ENCODE measurements at places on chromosomes 2 and 18. TPM values are rescaled to one million over a fixed set of nuclear protein-coding genes. Genes with fewer than 3 reads are reported as not detected.

GAD1 gene
- total RNA-seq = 2.2 TPM

CD226 gene
- 0.23 TPM for total RNA-seq

ALK gene
- total RNA-seq = not detected

FBXO15 gene
- 0.41 TPM for total RNA-seq

TUBB8B gene
- not detected for total RNA-seq

DNA sequence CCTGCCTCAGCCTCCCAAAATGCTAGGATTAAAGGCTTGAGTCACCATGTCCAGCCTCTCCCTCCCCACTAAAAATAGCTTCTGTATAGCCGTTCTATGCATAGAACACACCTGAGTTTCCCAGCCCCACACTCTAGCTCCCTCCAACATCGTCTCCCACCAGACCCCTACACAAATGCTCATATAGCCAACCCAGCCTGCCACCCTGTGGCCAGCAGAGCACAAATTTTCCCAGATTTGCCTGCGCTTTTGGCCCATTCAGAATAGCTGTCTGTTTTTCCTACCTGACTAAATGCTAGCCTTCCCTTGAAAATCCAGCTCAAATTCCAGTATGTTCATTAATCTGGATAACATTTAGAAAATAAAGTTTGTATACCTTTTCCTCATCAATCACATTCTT is 22.8 kb downstream of the TRABD2A start:
- DNase-seq = no peak

GRCh38 chr2:98932778-98933343 is 3.2 kb downstream of the CRACDL start:
- no peak for DNase-seq

GRCh38 chr2:102764083-102764482 is 2.3 kb downstream of the TMEM182 start:
- no peak for DNase-seq

DNA sequence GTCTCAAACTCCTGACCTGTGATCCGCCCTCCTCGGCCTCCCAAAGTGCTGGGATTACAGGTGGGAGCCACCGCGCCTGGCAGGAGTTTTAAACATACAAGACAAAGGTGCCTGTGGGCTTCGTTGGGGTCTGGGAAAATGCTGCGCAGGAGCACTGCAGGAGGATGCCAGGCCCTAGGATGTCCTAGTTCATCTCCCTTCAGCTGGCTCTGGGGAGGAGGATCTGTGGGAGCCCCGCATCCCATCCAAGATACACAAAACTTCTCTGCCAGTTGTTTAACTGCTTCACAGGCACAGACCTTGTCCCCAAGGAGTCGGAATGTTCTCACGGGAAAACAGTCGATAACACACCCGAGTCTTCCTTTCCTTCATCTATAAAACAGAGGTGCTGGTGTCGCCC is 89.1 kb downstream of the POLR1A start:
- no peak for DNase-seq

DNA sequence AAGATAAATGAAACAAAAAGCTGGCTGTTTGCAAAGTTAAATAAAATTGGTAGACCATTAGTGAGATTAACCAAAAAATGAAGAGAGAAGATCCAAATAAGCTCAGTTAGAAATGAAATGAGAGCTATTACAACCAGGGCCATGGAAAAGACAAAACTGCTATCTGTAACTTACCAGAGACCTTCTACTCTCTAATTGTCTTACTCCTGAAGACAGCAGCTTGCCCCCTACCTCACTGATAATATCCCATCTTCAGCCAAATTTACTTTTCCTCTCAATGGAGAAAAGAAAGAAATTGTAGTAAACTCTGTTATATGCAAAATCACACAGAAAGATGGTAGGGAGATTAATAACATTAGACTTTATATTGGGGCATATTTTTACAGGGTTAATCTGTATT is 178.2 kb downstream of the LCLAT1 start:
- no peak for DNase-seq

DNA sequence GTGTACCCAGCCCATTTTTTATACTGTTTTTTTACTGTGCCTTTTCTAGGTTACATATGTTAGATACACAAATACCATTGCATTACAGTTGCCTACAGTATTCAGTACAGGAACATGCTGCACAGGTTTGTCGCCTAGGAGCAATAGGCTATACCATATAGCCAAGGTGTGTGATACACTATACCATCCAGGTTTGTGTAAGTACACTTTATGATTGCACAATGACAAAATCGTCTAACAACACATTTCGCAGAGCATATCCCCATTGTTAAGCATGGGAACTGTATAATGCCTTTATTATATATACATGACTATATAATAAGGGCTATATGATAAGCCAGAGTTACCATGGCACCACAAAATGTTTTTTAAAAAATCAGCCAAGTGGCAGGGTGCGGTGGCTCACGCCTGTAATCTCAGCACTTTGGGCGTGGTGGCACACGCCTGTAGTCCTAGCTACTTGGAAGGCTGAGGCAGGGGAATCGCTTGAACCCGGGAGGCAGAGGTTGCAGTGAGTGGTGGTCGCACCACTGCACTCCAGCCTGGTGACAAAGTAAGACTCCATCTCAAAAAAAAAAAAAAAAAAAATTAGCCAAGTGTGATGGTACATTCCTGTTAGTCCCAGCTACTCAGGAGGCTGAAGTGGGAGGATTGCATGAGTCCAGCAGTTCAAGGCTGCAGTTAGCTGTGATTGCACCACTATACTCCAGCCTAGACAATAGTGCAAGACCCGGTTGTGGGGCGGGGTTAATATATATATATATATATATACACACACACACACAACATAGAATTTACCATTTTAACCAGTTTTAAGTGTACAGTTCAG is 2.8 kb upstream of the CENPA start:
- no peak for DNase-seq

GRCh38 chr2:146323564-146323963 is 1521.3 kb upstream of the ACVR2A start:
- DNase-seq = peak; percentile 21

GRCh38 chr18:32371384-32371783 is 99.3 kb downstream of the GAREM1 start:
- DNase-seq = no peak

DNA sequence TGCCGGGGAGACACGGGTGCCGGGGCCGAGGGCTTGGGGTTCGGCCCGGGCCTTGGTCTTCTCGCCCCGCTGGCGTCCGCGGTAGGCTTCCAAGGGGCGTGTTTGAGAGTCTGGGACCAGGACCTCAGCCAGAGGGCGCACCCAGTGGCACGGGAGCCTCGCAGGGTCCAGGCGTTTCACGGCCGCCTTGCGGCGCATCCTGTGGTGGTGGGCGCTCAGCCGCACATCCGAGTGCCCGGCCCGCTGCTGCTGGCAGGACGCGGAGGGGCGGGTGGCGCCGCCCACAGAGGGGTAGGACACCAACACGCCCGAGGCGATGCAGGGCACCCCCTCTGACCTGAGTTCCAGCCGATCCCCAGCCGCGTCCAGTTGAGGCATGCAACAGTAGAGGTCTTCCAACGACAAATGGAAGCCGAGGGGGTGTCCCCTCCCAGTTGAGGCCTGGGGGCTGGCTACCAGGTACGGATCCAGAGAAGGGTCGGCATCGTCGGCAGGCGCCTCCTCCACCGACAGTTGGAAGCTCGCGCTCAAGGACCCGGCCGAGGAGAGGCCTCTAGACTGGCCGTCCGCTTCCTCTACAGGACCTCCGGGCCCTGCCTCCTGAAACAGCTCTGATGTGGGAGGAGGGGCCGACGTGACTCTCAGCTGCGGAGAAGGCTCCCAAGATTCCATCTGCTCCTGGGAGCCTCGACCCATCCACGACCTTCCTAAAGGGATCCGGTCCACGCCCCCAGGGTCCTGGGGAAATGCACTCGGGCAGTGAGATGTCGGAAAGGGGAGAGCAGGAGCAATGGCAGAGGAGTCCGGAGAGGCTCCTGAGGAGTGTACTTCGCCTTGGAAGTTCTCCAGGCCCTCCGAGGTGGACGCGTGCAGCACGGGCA is 6.3 kb downstream of the C2orf81 start:
- no peak for DNase-seq

DNA sequence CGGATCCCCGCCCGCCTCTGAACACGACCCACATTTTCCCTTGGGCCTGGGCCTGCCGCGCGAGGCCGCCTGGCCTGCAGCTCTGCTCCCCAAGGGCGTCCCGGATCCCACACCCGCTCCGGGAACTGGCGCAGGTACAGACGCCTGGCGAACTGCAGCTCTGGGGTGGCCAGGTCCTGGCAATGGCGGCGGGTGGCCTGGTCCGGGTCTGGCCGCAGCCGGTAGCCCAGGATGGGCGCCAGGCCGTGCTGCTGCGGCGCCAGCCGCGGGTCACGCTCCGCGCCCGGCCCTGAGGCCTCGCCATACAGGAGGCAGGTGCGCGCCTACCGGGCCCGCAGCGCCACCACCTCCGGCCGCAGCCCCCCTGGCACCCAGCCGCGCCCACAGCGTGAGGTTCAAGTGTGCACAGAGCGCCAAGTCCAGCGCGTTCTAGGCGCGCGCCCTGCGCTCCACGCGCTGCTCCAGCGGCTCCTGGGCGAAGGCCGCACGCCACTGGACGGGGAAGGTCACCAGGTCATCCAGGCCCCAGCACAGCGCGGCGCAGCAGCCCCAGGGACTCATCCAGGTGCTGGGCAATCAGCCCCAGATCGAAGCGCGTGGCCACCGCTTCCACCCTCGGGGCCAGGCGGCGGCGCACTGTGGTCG is 9.5 kb downstream of the AQP12A start:
- no peak for DNase-seq

- no peak for DNase-seq
These were observed 109.1 kb upstream of the RMDN2 start for GRCh38 chr2:37816036-37816435.

DNA sequence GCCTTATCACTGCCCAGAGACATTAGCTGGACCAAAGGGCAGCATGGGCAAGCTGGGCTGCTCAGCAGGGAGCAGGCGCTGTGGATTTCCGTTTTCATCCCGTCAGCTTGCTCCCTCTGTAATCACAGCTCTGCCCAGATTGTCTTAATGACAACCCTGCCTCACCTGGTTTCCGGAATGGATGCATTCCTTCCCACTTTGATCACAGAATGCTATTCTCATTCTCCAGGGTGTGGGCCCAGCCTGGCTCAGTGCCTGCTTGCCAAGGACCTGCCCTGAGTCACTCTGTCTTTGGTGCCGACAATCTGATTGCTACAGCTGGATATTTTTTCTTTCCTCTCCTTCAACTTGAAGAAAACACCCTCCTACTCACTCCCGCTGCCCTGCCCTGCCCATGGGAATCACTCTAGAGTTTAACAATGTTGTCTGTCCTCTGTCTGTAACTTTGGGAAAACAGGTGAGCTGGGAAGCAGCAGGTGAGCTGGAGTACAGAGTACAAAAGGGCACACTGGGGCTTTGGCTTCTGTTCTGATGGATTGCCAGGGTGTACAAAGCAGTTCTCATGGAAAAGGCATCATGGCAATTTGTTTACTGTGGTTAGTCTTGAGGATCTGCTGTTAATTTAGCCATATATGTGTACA is 27.2 kb upstream of the FAM136A start:
- DNase-seq = peak; percentile 37

DNA sequence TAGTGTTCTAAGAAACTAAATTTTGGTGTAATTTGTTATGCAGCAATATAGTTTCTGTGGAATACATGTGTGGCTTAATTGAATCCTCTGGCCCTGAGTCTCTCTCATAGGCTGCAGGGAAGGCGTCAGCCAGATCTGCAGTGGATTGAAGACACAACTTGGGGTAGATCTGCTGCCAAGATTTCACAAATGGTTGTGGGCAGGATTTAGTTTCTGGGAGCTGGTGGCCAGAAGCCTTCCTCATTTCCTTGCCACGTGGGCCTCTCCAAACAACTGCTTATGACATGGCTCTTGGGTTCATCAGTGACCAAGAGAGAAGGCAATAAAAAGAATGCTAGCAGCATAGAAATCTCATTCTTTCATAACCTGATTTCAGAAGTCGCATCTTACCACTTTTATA is 28.2 kb downstream of the CCDC102B start:
- no peak for DNase-seq

DNA sequence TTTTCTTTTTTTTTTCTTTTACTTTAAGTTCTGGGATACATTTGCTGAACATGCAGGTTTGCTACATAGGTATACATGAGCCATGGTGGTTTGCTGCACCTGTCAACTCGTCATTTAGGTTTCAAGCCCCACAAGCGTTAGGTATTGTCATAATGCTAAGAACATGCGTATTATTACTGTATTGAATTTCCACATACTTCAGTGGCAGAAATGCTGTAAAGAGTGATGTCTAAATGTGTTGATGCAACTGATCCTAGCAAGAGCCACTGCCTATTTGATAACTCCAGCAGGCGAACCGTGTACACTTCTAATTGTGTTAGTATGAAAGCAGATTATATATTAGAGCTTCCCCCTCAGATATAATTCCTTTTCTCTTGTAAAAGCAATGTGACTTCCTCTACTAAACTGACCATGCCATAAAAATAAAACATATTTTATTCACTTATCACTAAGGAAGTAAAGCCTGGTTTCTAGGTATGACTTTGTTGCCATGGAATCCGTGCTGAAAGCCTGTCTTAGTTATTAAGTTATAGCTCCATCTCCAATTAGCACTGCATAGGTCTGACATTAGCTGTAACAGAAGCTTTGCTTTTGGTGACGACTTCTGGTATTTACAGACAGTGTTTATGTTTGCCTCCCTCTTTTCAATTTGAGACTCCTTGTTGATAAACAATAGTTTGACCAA is 280.0 kb downstream of the GALR1 start:
- no peak for DNase-seq

DNA sequence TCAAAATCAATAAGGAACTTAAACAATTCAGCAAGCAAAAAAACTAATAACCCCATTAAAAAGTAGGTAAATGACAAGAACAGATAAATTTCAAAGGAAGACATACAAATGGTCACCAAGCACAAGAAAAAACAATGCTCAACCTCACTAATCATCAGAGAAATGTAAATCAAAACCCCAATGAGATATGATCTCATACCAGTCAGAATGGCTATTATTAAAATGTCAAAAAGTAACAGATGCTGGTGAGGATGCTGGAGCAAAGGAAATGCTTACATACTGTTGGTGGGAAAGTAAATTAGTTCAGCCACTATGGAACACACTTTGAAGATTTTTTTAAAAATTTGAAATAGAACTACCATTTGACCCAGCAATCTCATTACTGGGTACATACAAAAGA is 538.0 kb downstream of the TMX3 start:
- DNase-seq = no peak

GRCh38 chr2:18104595-18105224 is 226.2 kb downstream of the KCNS3 start:
- DNase-seq = no peak

DNA sequence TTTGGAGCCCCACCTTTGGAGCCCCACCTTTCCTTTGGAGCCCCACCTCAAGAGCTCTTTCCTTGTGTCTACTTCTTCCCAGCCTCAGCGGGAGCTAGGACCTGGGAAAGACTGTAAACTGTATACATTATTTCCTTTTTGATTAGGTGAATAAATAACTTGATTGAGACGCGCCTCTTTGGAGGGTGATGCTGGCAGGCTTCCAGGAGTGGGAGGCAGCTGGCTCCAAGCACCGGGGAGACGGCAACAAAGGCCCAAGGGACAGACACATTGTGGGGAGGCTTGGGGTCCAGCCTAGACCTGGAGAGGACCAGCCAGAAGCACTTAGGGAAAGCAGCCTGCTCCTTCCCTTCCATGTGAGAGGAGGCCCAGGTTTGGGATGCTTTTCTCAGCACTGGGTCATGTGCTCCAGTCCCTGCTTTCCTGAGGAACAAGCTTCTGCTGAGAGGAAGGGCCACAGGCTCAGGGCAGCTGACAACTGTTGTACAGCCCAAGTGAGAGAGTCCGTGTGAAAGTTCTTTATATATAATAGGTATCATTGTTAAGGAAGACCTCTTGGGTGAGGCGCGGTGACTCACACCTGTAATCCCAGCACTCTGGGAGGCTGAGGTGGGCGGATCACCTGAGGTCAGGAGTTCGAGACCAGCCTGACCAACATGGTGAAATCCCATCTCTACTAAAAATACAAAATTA is 297.2 kb upstream of the SLC14A2 start:
- no peak for DNase-seq

- no peak for DNase-seq
These were observed 43.8 kb downstream of the LONRF2 start for GRCh38 chr2:100278501-100278900.

Measured in H4 (cell line).